ENCODE measurements at places on chromosomes 16 and 17.

DNA sequence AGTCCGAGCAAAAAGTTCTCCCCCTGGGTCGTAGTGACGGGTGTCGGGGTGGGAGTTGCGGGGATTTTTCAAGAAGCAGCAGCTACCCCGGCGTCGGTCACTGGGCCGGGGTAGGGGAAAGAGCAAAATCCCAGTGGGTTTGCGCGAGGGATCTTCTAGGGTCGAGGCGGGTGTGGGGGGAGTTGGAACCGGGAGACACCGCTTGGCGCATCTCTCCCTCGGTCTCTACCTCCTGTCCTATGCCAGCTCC, 2.3 kb upstream of the UBTF start:
- no peak for DNase-seq

DNA sequence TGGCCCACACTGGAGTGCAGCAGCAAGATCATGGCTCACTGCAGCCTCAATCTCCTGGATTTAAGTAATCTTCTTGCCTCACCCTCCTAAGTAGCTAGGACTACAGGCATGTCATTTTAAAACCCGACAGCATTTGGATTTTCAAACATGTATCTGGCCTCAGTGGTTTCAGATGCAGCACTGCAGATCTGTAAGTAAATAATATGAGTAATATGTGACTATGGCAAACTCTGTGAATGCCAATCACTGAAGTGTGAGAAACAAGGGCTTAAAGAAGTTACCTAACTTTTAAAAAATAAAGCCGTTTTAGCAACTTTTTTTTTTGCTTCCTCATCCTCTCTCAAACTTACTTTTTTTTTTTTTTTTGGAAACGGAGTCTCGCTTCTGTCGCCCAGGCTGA, 11.9 kb downstream of the CEP20 start:
- DNase-seq: no peak

DNA sequence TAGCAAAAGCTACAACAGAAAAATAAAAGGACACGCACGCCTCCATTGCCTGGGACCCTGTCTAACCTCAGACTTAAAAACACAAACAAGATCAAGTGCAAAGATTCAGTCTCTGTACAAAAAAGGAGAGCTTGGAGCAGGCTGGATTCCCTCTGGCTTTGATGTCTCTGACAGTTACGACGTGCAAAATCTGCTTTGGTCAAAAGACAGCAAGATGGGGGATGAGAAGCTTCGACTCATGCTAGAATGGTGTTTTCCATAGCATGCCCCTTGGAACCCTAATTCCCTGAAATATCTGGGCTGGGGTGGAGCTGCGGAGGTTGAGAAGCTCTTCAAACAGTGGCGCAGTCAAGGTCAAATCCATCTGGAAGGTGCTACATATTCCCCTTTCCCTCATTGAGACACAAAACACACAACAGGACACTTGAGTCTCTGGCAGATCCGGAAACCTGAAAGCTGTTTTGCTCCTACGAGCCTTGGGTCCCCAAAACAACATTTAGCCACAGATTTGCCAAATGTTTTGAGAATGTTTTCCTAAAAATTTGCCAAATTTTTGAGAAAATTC, 9.1 kb downstream of the MYH11 start:
- no peak for DNase-seq

GRCh38 chr16:69195369-69196029, 8.5 kb downstream of the SNTB2 start:
- no peak for DNase-seq

- no peak for DNase-seq
Measured at GRCh38 chr16:2963074-2963722, 877 bp upstream of the KREMEN2 start.

DNA sequence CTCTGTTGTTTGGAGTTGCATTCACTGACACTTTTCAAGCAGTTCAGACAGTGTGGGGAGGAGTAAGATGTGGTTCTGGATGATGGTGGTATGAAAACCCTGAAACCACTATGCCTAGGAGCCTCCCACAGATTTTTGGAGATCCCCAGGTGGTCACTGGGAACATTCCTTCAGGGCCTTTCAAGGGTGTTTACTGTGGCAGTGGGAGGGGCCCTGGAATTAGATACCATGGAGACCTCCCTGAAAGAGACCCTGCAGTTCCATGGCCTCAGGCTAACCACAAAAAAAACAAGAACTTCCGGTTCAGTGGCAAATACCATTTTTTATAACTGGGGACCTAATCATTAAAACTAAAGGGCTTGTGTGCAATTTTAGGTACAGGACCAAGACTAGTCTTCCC, 79.9 kb downstream of the TMEM100 start:
- no peak for DNase-seq

GRCh38 chr16:88811769-88812512, at the start of gene APRT:
APRT (minus strand) TSS chr16:88811928; CDS start chr16:88811899, 29 bp downstream.
- peak; percentile 49 for DNase-seq

GRCh38 chr16:11320170-11320569, 25.1 kb upstream of the RMI2 start:
- DNase-seq: no peak

GRCh38 chr17:13776027-13776551, 174.4 kb upstream of the HS3ST3A1 start:
- no peak for DNase-seq

DNA sequence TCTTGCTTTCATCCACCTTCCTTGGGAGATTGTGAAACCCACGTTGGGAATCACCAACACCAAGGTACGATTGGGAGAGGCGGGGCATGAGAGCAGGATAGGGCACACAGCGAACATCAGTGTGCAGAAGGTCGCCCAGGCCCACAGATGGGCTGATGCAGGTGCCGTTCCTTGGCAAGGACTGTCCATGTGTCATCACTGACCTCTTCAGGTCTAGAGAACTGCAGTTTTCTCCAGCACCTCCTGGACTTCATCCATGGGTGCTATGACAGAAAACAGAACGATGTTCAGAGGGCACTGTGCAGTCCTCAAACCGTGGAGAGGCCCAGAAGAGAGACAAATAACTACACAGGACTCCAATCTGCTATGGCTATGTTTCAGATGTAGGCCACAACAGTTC, 23.9 kb upstream of the TAT start:
- no peak for DNase-seq

DNA sequence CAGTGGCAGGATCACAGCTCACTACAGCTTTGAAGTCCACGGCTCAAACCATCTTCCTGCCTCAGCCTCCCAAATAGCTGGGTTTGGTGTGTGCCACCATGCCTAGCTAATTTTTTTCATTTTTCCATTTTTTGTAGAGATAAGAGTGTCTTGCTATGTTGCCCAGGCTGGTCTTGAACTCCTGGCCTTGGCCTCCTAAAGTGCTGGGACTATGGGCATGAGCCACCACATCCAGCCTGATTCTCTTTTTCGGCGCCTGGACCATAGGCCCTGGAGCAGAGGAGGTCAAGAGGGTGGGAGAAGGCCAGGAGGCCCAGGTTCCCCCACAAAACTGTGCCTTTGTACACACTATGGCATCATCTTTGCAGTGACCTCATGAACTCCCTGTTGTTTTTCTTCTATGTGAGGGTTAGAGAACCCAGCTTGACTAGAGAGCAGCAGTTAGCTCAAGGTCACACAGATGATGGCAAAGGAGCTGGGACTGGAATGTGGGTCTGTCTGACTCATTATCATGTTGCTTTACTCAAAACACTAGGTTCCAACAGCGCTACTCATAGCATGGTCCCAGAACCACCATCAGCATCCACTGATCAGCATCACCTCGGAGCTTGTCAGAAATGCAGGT, 16.3 kb downstream of the SCN4A start:
- DNase-seq: no peak

DNA sequence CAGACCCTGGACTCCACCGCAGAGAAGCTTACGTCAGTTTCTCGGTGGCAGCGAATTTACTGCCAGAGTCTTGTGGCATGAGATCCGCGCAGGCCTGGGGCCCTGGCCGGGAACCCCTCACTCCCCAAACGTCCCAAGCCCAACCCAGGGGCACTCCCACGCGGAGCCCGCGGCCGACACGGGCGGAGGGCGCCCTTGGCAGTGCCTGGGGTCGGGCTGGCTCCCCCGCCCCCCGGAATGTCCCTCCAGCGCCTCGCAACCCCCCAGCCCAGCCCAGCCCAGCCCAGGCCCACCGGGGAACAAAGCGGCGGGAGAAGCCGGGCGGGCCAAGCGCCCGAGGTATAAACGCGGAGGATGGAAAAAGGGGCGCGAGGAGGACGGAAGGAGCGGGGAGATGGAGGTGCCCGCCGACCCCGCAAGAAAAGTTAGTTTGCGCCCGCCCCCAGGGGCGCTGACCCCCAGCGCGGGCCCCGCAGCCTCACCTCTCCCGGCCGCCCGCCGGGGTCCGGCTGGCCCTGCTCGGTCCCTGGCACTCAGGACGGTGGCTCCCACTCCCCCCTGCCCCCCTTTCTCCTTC, 330 bp downstream of the CASKIN2 start:
- no peak for DNase-seq

GRCh38 chr16:53642094-53642493, 61.6 kb downstream of the RPGRIP1L start:
- DNase-seq: no peak

GRCh38 chr17:47335101-47335936, 11.6 kb downstream of the EFCAB13 start:
- no peak for DNase-seq

DNA sequence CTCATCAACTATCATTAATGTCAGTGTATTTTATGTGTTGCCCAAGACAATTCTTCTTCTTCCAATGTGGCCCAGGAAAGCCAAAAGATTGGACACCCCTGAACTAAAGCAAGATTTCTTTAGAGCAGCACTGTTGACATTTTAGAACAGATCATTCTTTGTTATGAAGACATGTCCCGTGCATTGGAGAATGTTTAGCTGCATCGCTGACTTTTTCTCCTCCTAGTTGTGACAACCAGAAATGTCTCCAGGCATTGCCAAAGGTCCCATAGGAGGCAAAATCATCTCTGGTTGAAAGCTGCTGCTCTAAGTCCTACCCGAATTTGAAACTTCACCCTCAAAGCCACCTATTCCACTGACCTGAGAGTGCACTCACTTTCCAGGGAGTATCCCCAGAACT, 62.7 kb upstream of the IRX6 start:
- no peak for DNase-seq

- DNase-seq: no peak
Measured at GRCh38 chr16:86555704-86556075, 655 bp upstream of the MTHFSD start.
